Activated CD8-positive, alpha-beta memory T cell treated with anti-CD3 and anti-CD28 coated beads, Interleukin-2, amount 10 ng/mL, durations not matched to agents 7 days and 5 days (primary cell): ENCODE measurements at places on chromosomes 3 and 15. TPM values are rescaled to one million over a fixed set of nuclear protein-coding genes. Genes with fewer than 3 reads are reported as not detected.
A peak's percentile ranks its signal among the peaks of the same experiment; 100 is the strongest.

DNA sequence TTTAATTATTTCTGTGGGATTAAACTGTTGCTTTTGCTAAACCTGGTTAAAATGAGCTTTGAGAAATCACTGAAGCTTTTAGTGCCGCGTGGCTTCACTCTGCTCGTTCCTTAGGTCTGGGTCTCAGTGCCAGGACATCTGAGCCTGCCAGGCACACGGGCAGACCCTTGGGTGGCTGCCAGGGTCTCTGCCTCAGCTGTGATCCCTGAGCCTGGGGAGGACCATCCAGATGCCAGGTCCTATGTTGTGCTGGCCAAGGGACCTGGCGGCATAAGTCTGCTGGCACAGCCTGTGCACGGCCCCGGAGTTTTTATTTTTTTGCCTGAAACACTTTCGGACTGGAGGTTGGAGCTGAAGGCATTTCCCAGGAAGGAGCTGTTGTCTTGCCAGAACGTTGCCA, 328.1 kb downstream of the LRTM1 start:
- DNase-seq, result no peak

DNA sequence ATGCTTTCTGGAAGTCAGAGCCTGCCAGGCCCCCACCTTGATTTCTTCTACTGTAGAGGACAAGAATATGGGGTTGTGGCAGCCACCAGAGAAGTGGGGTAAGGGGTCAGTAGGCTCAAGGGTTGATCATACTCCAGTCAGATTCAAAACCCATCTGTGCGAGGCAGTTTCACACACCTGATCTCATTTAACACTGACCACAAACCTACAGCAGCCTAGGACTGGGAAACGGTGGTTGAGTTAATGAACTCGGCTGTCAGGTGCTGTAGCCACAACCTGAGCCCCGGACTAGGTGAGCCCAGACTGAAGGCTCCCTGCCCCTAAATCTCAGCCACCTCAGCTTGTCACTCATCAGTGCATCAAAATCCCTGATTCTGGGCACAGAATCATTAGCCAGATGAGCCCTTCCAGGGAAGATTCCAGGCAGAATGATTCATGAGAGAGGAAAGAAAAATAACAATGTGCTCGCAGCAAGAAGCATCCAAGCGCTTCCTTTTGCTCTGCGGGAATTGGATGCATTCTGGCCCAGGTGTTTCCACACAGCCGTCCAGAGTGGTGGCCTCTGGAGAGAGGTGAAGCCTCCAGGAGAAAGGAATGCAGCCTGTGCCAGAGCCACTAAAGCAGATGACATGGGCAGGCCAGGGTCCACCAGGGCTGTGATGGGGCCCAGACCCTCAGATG, 102.1 kb downstream of the SRGAP3 start:
- no peak for DNase-seq

DNA sequence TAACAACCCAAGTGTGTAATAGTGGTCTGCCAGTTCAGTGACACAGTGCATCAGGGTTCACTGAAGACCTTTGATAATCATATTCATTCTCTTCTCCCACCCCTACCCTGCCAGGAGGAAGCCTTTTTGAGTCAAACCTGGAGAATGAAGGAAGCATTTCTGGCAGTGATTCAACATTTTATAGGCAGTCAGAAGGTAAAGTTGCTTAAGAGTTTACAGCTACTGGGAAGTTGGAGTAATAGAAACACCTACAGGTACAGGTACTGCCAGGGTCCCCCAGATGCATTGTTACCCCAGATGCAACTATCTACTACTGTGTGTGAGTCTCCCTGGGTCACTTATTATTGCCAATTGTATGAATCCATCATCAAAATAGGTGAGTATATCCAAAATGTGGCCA, 146.9 kb upstream of the EIF1B start:
- DNase-seq, result no peak

GRCh38 chr3:64207289-64208080, 17.8 kb downstream of the PRICKLE2 start:
- no peak for DNase-seq

GRCh38 chr15:66946578-66947164, 118.7 kb upstream of the SMAD3 start:
- peak; percentile 81 for DNase-seq

- DNase-seq, result no peak
Observed at GRCh38 chr15:66595931-66596545, 30.2 kb upstream of the LCTL start.

- DNase-seq, result peak; percentile 64
Observed at GRCh38 chr3:141796889-141797781, 33.9 kb downstream of the GRK7 start.

DNA sequence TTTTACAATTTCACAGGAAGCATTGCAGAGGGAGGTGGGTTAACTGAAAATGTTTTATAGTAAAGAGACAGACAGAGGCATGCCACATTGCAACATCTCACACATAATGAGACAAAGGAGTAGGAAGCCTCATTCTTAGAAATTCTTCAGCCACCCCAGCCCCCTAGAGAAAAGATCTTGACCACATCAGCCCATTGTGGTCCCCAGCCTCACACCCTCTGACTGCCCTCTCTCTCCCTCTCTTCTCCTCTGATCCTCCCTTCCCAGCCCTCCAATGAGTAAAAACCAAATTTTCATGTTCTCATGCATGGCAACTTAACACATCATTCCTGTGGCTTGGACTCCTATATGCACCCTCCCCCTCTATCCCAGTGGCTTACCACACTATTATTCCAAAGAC, 174.1 kb downstream of the UACA start:
- peak; percentile 37 for DNase-seq

GRCh38 chr3:159253860-159254259, 452.0 kb downstream of the MFSD1 start:
- no peak for DNase-seq

- DNase-seq, result no peak
Observed at GRCh38 chr3:153979418-153980251, 141.6 kb upstream of the ARHGEF26 start.

DNA sequence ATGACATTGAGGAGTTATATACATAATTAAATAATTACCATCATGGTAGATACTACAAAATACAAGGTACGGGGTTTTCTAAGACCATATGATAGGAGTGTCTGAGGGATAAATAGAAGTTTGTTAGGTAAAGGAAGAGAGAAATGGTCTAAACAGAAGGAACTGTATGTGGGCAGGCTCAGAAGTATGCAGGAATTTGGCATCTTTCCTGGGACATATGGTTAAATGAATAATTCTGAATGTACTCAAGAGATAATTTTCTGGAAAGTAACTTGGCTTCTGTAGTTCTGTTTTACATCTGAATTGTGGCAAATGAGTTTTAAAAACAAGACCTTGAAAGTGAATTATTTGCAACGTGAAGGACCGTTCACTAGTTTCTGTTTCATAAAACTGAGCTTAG, 17.5 kb downstream of the LMCD1 start:
- DNase-seq, result no peak

DNA sequence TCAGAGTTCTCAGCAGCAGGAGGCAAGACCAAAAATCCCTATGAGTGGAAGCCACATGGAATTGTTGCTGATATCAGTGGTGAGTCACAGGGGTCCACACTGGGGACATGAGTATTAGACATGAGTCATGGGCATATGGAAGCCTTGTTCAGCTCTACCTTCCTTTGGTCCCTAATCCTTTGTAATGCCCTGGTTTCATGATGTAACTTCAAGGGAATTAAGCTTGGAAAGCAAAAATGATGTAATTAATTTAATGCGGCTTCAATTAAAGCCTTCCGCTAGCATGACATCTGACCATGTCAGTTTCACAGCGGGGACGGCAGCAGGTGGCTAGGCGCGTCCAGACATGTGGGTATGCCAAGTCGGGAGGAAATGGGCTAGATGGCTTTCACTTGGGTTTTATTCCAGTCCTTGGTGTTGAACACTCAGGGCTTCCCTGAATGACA, 176.1 kb upstream of the RGMA start:
- no peak for DNase-seq

DNA sequence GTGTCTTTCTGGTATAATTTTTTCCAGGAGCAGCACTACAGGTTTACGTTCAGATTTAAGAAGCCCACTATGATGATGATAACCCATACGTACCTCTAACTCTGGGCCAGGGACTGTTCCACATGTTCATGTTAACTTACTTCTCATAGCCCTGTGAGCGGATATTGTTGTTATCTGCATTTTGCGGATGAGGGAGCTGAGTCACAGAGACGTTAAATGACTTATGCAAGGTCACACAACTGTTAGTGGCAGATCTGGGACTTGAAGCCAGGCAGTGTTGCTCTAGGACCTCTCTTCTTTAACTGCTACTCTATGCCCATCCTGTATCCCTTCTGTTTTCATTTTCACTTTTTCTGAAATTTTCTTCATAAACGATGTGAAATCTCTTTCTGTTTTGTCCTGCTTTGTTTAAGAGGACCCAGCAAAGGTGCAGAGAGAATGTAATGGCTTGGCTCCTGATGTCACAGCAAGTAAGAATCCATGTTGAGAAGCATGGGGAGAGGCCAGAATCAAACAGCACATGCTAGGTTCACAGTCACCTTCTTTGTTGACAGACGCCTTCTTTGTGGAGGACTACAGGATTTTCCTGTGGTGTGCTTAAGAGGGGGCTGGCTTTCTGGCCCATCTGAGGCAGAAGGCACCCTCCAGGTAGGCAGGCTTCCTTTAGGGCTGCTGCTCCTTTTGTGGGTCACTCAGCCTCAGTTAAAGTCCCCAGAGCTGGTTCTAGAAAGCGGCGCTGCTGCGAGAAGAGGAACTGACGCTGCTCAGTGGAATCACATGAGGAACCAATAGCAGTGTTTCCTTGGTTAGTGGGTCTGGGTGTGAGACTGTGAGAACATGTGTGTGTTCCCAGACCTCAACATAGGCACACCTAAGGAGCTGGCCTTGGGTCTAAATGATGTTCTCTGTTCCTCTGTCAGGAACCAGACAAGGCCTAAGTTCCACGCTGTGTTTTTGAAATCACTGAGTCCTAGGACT, 121.6 kb downstream of the TMEM108 start:
- no peak for DNase-seq

- DNase-seq, result no peak
Observed at GRCh38 chr15:97730315-97730714, 230.2 kb upstream of the ARRDC4 start.

DNA sequence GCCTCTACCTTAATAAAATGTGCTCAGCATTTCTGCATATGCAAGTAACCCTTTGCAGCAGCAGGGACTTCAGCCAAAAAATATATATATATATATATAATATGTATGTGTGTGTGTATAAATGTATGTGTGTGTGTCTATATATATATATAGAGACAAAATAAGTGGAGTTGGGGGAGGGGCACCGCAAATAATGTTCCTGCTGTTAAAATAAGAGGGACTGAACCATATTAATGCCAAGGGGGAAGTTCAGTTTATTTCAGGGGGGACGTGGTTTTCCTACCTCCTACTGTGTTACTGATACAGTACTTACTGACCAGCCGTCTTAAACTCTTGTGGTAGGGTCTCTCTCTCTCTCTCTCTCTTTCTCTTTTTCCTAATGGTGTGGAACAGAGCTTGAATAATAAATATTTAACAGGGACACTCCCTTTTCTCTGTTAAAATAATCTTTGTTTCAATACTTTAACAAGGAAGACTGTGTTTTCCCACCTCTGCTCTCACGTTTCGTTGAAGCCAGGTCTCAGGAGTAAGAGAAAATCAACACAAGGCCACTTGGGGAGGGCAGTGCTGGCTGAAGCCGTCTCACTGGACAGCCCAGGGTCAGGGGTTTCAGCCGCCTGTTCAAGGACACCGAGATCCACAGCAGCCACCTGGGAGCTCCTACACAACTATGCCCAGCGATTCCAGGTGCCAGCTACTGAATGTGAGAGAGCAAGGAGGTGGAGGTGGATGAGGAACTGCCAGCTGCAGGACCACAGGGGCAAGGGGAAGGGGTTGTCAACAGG, 42.8 kb upstream of the ADAMTSL3 start:
- DNase-seq, result no peak

DNA sequence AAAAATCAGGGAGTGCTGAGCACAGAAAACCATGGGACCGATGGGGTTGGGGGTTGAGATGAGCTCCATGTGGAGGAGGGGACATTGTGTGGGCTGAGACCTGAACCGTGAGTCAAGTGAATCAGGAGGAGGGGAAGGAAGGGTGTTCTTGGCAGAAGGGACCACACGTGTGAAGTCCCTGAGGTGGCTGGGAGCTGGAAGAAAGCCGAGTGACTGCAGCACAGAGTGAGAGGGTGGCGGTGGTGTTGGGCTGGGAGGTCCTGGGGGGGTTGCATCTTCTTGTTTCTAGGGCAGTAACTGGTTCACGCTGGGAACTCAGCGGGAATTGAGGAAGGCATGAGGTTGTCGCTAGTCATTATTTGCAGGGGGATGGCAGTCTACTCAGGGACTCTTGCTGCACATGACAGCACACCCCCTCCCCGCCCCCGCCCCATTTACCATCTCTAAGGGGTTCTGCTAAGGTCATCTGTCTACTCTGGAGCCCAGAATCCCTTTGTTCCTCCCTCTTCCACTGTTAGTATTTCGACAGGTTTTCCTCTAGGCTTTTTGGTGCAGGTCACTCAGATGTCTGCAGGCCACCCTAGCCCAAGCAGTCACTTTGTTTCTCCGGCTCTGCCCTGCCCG, 254.3 kb downstream of the TLE3 start:
- no peak for DNase-seq

GRCh38 chr3:127732879-127733350, 60.2 kb downstream of the ABTB1 start:
- DNase-seq, result no peak

DNA sequence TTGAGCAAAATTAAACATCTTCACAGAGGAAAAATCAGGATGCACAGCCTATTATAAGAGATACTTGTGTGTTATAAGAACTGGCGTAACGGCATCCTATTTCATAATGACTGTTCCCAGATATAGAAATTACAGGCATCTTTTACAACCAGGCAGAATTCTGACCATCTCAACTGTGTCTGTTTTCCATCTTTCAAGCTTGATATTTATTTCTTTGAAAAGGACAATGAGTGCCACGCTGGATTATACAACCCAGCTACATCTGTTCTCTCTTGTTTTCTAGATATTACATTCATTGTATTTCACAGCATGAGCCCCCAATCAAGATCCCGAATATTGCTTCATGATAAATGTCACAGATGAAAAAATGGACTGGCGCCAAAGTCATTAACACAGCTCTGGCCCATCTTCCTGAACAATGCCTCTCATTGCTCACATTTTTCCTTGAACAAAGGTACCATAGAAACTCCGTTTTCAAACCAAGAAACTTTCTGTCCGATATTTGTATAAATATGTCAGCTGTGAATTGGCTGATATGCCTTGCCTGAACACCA, 420.6 kb downstream of the TBL1XR1 start:
- DNase-seq, result no peak

- DNase-seq, result no peak
Observed at GRCh38 chr3:47273564-47273963, 9.0 kb downstream of the KIF9 start.

GASK1A gene
- not detected for total RNA-seq

ZNF660 gene
- total RNA-seq, result 0.18 TPM

FAM162A gene
- total RNA-seq, result 63.9 TPM

NR2C2 gene
- 69.7 TPM for total RNA-seq

FEZF2 gene
- not detected for total RNA-seq

WDR48 gene
- 25.7 TPM for total RNA-seq

FBXW12 gene
- total RNA-seq, result not detected

CPNE9 gene
- not detected for total RNA-seq
